ENCODE measurements at places on chromosomes 12 and 14.

GRCh38 chr12:8508910-8509841, 4.1 kb upstream of the CLEC4D start:
- DNase-seq: no peak

- DNase-seq: no peak
Measured at GRCh38 chr14:93005838-93006237, 82.9 kb downstream of the CHGA start.

- no peak for DNase-seq
Measured at GRCh38 chr14:103332143-103332919, 1.7 kb upstream of the EIF5 start.

DNA sequence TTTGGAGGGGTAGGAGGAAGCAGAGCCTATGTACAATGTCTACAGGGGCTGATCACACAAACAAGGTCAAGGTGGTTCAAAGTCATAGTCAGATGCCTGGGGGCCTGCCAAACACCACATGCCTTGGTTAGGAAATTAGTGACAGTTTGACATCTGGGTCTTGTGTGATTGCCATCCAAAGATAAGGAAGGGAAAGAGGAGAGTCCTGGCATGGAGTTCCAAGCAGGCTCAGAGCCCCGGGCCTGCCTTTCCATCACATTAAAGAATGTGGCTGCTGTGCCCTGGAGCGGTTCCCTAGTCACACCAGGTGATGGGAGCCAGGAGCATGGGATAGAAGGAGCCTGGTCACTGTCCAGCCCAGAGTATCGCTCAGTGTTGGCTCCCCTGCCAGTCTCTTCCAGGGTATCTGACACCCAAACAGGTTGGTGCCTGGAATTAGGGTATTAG, 53.6 kb upstream of the BCL2L14 start:
- DNase-seq: no peak

GRCh38 chr12:95547522-95548055, 3.7 kb downstream of the USP44 start:
- DNase-seq: no peak

GRCh38 chr14:68780358-68781160, 12.3 kb downstream of the ZFP36L1 start:
- DNase-seq: no peak

DNA sequence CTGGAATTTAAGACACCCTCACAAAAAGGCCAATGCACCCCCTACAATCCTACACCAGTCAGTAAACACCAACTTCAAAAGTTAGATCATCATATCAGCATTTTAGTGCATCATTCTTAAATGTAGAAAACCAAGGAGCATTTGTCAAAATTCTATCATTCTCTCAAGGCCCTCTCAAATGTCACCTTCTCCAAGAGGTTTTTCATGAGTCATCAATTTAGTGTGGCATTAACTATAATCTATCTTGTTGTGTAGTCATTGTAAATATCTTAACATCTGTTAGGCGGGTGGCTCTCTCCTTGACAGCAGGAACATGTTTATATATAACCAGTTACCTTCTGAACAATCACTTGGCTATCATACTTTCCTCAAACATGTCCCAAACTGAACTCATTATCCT, 62.1 kb upstream of the G2E3 start:
- no peak for DNase-seq

GRCh38 chr12:68798882-68799234, 9.1 kb upstream of the MDM2 start:
- DNase-seq: no peak

DNA sequence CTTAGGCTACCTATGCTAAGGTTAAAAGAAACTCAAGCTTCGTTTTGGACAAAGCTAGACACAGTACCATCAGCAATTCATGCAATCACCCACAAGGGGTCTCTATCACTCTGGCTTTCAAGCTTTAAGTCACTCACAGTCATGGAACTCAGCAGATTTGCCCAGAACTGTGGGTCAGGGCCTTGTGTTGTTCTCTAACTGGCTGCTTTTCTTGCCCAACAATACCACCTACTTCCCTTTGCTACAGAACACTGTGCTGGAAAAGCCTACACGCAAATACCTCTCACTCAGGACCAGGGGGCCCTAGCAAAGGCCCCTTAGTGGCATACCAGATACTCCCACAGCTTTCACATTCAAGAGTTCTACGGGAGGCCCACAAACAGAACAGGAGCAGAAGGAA, 9.1 kb downstream of the NEMP1 start:
- peak; percentile 68 for DNase-seq

DNA sequence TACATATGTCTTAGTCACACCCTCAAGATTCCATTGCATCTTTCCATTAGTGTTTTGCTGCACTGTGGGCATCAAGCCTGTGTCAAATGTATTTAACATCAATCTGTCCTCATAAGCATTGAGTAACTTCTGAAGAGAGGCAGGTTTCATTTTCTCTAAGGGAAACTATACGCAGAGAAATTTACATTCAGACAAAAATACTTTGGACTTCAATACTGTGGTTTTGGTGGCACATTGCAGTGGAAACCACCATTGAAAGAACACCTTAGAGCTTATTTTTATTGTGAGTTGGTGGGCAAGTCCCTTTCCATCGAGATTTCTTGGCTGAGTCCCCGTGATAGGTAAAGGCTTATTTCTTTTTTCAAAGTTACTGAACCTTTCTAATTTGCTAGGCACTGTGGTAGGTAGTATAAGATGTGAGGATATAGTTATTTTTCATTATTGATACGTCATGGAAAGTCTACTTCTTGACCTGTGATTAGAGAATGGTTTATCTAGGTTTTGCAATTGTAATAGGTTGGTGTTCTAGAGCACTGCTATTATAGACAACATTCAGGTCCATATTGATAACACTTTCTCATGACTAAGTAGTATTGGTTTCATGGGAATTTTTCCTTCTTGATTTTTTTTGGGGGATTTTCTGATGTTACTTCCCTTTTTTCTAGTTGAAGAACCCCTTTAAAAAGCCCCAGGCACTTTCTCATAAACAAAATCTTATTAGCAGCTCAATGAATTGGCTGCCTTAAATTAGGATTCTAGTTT, 81.9 kb downstream of the CFAP54 start:
- DNase-seq: no peak

DNA sequence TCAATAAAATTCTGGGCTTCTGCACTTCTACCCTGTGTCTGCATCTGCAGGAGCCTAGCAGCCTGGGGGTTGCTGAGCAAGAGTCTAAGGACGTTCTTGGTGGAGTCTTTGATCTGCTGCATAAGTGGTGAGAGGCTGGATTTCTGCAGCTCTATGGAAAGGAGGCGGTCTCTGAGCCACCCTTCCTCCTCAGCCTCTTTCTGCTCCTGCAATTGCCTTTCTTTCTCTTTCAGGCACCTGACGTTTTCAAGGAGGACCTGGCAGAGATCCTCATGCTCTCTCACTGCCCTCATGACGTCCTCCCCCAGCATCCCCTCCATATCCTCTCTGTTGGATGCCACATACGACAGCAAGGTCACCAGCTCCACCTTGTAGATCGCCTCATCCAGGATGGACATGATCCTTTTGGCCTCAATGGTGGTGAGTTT, 13.6 kb upstream of the TPCN1 start:
- no peak for DNase-seq

DNA sequence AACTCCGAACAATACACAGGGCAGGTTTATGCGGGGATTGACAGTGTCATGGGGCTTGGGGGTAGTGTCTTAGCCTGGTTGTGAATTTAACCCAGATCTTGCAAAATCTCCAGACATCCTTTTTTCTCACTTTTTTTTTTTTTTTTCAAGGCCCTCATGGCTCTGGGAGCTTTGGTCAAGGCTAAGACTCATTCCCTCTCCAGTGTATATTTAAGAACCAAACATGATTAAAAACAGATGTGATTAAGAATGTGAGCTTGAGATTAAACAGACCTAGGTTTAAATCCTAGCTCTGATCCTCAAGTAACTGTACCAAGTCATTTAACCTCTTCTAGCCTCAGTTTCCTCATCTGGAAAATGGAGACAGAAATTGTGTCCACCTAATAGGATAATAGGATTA, 151.7 kb upstream of the FUT8 start:
- no peak for DNase-seq

Measured in SW 1271 (cell line).